Substantia nigra (tissue), 51 donors: ENCODE measurements at places on chromosomes 5 and 9.

- DNase-seq = no peak
Measured at GRCh38 chr5:111251921-111252320, 27.7 kb downstream of the CAMK4 start.

- DNase-seq = no peak
Measured at GRCh38 chr9:131043087-131043486, 34.1 kb downstream of the LAMC3 start.

- DNase-seq = peak; percentile 50
Measured at GRCh38 chr9:87497604-87498045, at the start of gene DAPK1. Gene DAPK1 (plus strand): TSS chr9:87497867. CDS start chr9:87499078, 1,211 bp downstream.

DNA sequence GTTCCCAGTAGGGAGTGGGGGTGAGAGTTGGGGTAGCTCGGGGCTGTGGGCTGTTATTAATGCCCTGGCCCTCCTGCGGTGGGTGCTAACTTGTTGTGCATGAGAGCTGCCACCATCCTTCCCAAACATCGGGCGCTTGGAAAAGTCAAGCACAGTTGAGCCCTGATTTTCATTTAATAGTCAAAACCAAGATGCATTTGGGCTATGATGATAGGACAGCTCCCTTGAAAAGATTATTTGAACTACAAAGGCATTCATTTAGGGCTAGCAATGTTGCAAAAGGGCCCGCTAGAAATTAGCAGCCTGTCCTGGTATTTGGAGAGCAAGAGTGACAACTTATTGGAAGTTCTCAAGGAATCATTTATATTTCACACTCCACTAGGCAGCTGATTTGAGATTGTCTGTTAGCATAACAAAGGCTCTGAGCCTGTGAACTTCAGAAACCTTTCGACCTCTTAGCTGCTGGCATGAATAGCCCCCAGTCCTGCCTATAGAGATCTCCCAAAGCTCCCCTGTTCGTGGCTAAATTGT lies 128.2 kb upstream of the TMEM161B start:
- DNase-seq = no peak

DNA sequence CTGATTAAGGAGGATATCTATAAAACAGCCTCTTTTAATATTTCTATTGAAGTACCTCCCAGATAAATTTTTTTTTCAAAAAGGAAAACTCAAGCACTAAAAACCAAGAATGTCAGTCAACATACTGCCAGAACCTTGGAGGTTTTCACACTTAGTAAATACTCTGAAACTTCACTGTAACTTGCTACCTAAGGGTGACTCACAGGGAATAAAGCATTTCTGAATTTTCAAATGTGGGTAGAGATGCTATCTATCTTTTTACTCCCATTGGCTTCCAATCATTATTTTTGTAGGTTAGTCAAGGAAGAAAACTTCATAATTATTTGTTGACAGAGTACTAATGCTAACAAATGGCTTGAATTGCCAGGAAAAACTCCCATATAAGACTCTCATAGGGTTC lies 46.1 kb downstream of the SLC25A46 start:
- DNase-seq = no peak

GRCh38 chr5:174623433-174624019 lies 100.9 kb upstream of the MSX2 start:
- DNase-seq = no peak

DNA sequence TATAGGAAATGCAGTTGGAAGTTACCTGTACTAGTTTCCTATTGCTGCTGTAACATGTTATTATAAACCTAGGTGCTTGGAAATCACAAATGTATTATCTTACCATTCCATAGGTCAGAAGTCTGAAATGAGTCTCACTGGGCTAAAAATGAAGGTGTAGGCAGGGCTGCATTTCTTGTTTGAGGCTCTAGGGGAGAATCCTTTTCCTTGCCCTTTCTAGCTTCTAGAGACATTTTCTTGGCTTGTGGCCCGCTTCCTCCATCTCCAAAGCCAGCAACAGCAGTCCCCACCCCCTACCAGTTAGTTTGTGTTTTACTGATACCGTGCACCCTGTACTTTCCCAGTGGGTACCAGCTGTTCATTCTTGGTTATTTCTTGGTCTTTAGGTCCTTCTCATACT lies 153.3 kb downstream of the SLF1 start:
- DNase-seq = no peak

GRCh38 chr5:154384480-154385235 lies 61.1 kb upstream of the SAP30L start:
- no peak for DNase-seq

DNA sequence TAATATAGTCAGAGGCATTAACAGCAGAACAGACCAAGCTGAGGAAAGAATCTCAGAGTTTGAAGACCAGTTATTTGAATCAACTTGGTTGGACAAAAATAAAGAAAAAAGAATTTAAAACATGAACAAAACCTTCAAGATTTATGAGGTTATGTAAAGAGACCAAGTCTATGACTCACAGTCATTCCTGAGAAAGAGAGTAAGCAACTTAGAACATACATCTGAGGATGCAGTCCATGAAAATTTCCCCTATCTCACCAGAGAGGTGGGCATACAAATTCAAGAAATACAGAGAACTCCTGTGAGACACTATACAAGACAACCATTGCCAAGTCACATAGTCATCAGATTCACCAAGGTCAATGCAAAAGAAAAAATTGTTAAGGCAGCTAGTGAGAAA lies 17.4 kb upstream of the C9orf72 start:
- no peak for DNase-seq

DNA sequence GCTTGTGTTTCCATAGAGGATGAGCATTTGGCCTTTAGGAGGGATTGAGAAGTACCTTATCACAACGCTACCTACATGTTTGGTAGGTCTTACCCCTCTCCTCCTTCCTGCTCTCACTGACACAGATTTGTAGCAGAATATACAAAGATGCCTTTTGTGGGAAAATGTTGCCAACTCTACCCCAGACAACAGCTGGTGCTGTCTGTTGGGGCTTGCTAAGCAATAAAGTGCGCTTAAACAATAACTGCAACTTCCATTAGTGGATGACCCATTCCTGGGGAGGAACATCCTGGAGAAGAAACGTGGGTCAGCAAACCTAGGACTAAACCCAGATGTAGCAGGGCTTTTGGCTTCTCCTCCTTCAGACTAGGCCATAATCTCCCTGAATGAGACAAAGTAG lies 174.3 kb downstream of the EFNA5 start:
- no peak for DNase-seq

DNA sequence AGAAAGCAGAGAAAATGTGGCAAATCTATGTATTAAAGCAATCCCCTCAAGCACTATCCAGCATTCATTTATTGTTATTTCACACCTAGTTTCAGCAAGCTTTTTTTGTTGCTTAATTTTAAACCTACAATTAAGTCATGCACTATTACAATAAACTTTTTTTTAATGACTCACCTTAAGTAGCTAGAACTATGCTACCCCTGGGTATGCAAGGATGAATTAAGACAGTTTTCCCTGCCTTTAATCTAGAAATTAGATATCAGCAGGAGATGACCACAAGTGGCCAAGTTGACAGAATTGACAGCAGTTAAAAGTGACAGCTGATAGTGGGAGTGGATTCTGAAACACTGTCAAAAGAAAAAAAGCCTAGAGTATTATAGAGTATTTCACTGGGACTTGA lies 20.0 kb downstream of the ITGA1 start:
- no peak for DNase-seq

GRCh38 chr5:148306446-148306845 lies 5.8 kb upstream of the SPINK7 start:
- DNase-seq = no peak
